ENCODE measurements at places on chromosomes 7 and 10.

- DNase-seq, result no peak
Observed at GRCh38 chr10:22158426-22158825, 59.4 kb downstream of the EBLN1 start.

DNA sequence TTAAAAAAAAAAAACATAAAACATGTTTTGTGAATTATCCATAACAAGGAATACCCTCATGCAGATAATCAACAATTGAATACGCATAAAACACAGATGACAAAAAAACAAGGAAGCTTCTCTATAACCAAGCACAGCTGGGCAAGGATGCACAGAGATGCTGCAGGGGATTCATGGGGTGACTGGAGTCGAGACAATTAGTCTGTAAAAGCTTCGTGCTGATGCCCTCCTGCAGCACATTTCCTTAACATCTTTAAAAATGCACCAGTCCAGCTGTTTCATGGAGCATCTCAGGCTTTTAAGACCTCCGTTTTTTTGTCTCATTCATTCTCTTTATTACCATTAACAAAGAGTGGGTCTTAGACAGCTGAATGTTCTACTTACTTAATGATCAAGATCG, 794.0 kb upstream of the C7orf33 start:
- DNase-seq, result no peak

DNA sequence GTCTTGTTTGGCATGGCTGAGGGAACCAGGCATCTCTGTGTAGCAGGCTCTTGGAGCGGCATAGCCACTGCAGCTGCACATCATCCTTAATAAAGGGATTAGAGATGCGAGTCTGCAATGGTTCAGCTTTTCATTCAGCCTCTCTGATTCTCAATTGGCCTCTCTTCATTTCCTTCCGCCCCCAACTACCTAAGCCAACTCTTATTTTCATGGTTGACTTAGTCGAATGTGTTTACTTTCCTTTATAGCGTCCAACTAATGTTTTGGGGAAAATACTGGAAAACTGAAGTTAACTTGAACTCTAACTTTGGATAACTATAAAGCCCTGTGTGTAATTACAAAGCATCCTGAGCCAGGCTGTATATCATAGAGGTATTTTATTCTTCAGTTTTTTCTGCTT, 202.2 kb upstream of the KIAA1217 start:
- no peak for DNase-seq

GRCh38 chr10:45809837-45810236, 37.5 kb downstream of the AGAP4 start:
- no peak for DNase-seq

GRCh38 chr7:158453663-158454062, 134.0 kb downstream of the PTPRN2 start:
- DNase-seq, result no peak

DNA sequence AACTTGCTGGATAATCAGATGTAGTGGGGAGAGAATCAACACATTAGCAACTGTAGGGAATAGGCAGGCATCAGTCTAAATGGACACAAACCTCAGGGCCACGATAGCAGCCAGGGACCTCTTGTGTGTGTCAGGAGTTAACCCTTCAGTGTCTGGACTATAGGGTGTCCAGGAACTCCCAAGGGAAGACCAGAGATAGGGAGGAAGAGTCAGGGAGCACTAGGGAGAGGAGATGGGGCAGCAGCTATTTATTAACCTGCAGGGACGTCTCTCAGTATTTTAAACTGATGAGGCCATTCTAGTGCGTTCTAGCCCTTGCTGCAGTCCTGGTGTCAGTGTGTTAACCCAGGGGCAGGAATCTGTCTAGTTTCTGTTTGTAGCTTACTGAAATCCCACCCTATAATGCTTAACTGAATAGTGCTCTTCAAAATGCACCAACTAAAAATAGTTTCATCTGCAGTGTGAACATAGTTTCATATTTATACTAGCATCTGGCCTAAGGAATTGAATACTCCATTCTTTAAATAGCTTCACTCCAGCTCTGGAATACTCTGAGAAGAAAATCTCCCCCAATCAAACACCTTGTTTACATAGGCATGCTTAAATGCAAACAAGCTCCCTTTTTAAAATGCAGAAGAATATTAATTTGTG, 62.7 kb downstream of the ARID5B start:
- no peak for DNase-seq

- no peak for DNase-seq
Observed at GRCh38 chr10:85067955-85068354, 739.6 kb downstream of the CCSER2 start.

GRCh38 chr7:148630078-148630477, 39.5 kb downstream of the C7orf33 start:
- no peak for DNase-seq

DNA sequence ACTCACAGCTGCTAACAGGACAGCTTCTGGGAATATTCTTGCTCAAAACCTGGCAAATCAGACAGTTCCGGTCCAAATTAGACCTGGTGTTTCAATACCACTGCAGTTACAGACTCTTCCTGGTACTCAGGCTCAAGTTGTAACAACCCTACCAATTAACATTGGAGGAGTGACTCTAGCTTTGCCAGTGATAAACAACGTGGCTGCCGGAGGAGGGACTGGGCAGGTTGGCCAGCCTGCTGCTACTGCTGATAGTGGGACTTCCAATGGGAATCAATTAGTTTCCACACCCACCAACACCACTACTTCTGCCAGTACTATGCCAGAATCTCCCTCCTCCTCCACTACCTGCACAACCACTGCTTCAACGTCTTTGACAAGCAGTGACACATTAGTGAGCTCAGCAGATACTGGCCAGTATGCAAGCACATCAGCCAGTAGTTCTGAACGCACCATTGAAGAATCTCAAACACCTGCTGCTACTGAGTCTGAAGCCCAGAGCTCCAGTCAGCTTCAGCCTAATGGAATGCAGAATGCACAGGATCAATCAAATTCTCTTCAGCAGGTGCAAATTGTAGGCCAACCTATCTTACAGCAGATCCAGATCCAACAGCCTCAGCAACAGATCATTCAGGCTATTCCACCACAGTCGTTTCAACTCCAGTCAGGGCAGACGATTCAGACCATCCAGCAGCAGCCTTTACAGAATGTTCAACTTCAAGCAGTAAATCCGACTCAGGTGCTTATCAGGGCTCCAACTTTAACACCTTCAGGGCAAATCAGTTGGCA, 2.1 kb downstream of the SP4 start:
- no peak for DNase-seq

DNA sequence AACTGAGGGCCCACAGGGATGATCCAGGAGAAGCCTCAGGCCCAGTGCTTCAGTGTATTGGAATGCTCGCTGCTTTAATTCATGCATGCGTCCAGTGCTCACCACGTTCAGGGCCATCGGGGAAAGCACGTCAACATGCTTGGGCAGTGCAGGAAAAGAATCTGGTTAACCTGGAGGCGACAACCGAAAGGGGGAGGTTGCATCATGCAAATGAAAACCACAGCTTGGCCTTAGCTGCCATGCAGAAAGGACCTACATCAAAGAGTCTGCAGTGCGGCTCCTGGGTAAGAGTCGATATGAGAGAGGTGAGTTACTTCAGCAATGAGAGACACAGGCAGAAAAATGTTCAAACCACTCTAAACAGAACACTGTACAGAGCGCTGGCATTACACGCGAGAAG, 440.1 kb downstream of the KCNMA1 start:
- no peak for DNase-seq

DNA sequence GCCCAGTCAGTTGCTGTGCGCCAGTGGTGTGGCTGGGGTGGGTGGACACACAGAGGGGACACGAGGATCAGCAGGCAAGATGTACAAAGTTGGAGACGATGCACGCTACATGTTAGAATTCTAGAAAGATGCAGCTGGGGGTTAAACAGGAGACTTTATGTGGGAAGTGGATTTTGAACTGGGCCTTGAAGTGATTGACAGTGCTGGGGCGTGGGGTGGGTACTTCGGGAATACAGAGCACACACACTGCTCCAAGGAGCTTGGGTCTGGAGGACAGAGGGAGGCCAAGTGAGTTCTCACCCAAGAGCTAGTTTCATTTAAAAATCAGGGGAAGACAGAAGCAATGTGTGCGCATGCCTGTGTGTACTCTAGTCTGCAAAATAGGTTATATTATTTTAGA, 87.1 kb downstream of the CREM start:
- no peak for DNase-seq

- no peak for DNase-seq
Observed at GRCh38 chr7:137120690-137121089, 222.8 kb downstream of the PTN start.

- peak; percentile 85 for DNase-seq
Observed at GRCh38 chr10:114648368-114648767, 9.7 kb downstream of the ABLIM1 start.

GRCh38 chr7:141698247-141699015, 3.5 kb downstream of the DENND11 start:
- no peak for DNase-seq

- no peak for DNase-seq
Observed at GRCh38 chr10:43904844-43905243, 256.2 kb upstream of the ZNF32 start.

- DNase-seq, result no peak
Observed at GRCh38 chr10:98321186-98321780, 53.3 kb upstream of the LOXL4 start.

DNA sequence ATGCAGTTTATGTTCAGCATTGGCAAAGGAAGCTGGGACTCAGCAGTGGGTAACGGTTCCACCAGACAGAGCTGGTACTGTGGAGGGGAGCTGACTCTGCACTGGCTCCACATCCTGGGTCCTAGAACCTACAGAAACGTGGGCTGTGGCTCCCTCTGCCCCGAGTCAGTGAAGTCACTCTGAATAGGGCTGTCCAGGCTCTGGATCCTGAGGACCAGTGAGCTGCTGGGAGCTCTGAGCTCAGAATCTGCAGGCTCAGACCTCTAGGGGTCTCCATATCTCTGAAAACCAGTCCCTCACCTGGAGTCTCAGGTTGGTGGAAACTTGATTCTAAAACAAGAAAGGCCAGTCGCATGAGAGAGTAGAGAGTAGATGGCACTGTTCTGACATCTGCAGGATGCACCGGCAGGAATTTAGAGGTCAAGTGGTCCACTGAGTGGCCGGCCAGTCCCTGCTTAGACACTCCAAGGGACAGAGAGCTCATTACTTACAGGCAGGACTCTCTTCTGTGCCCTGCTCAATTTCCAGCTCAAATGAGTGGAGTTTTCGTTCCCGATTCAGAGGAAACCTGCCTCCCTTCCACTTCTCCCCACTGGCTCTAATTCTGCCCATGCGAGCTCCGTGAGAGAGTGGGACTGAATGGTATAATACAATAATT, 18.6 kb downstream of the NPFFR1 start:
- no peak for DNase-seq

GRCh38 chr10:44635176-44635575, 250.3 kb upstream of the CXCL12 start:
- peak; percentile 14 for DNase-seq

GRCh38 chr7:7212612-7213011, 30.3 kb downstream of the C1GALT1 start:
- peak; percentile 1 for DNase-seq

DNA sequence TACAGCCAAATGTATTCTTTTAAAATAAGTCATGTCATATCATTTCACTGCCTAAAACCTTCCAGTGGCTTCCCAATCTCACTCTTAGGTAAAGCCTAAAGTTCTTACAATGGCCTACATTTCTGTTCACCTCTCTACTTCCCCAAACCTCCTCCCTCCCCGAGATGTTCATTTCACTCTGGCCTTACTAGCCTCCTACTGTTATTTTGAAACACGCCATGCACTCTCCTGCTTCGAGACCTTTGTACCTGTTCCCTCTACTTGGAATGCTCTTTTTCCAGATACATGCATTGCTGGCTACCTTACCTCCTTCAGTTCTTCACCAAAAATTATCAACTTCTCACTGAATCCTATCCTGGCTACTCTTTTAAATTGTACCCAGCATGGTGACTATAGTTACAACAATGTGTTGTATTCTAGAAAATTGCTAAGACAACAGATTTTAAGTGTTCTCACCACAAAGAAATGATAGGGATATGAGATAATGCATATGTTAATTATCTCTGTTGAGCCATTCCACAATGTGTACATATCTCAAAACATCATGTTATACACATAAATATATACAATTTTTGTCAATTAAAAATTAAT, 50.6 kb upstream of the STRIP2 start:
- no peak for DNase-seq

- no peak for DNase-seq
Observed at GRCh38 chr10:44969854-44970253, 8.8 kb downstream of the DEPP1 start.

- no peak for DNase-seq
Observed at GRCh38 chr7:44463169-44463808, 27.2 kb downstream of the NUDCD3 start.

DNA sequence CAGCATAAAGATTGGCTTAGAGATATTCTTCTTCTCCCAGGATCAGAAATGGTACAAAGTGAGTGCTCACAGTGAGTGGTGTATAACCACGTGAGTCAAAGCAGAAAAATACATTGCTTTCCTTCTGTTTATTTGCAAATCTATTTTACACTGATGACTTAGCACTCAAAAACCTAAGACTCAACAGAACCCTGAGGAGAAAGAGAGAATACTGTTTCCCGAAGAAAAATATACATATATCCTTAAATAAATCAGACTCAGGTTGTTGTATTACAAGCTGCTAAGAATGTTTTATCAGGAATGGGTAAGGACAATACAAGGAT, 48.7 kb downstream of the ODAD2 start:
- no peak for DNase-seq

DNA sequence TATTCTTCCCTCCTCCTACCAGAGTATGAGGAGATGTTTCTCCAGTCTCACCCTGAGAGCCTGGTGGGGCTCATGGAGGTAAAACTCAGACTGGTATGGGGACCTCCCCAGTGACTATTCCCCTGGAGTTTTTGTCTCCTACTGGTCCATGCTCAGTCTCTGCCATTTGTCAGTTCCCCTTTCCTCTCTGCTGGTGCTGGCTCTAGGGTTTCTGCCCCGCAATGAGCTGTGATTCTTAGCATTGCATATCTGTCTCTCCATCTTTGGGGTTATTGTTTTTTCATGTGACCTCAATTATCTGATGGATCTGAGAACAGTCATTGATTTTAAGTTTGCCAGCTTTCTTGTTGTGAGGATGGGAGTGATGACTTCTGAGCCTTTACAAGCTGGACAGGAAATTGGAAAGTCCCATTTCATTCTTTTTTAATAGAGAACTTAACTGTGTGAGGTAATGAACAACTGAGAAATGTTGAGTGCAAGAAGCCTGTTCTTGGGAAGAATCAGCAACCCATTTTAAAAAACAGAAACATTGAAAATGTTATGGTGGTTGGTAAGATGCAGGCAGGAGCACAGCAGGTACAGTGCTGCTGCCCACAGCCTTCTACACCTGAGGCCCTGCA, 26.9 kb downstream of the NACAD start:
- no peak for DNase-seq

DNA sequence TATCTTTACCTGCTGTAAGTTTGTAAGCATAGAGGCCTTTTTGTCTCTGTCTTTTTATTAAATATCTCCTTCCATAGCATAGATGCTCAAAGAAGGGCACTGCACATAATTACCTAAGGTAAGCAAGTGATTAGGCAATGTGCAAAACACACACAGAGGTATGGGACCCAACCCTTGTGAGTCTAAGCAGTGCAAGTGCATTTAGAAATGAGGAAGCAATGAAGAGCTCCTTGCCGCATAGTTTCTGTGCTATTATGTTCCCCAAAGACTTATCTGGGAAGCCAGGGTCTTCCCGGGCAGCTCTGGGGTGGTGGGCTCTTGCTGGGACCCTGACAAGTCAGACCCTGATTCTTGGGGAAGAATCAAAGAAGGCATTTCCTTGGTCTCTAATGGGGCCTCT, 13.5 kb upstream of the MGAM2 start:
- DNase-seq, result no peak

GRCh38 chr7:110921595-110922151, 169.3 kb upstream of the LRRN3 start:
- DNase-seq, result peak; percentile 14

Data from HFFc6 (cell line).